ENCODE measurements at places on chromosomes 1 and 21.

GRCh38 chr1:151003180-151003579 is 3.5 kb downstream of the MINDY1 start:
- DNase-seq, result peak; percentile 27

- DNase-seq, result peak; percentile 8
Measured at GRCh38 chr1:33986390-33987095, 122.7 kb downstream of the HMGB4 start.

DNA sequence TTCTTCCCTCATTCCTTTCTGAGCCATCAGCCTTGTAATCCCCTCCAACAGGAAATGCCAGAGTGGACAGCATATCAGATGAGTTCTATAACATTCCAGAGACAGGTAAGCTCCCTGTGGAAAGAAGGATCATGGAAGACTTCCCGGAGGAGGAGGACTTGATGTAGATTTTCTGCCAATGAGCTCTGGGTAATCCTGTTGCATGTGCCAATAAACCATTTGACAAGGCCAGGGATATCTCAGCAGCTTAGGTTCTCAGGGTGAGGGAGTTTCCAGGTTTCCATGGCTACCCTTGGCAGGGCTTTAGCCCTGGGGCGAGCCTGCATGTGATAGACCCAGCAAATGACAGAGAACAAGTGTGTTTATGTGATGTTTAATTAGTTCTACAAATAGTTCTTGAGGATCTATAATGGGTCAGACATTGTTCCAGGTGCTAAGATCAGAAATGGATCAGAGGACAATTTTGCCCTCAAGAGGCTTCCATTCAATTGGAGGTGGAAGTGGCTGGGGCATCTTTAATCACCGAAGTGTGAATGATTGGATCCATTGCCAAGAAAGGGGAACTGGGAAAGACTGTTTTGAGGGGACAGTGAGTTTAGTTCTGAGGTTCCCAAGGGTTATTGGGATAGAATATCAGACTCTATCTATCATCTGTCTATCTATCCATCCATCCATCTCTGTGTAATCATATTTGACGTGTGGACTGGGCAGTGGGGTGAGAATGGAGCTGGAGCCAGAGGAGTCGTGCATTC is 6.9 kb downstream of the PLA2G5 start:
- no peak for DNase-seq

DNA sequence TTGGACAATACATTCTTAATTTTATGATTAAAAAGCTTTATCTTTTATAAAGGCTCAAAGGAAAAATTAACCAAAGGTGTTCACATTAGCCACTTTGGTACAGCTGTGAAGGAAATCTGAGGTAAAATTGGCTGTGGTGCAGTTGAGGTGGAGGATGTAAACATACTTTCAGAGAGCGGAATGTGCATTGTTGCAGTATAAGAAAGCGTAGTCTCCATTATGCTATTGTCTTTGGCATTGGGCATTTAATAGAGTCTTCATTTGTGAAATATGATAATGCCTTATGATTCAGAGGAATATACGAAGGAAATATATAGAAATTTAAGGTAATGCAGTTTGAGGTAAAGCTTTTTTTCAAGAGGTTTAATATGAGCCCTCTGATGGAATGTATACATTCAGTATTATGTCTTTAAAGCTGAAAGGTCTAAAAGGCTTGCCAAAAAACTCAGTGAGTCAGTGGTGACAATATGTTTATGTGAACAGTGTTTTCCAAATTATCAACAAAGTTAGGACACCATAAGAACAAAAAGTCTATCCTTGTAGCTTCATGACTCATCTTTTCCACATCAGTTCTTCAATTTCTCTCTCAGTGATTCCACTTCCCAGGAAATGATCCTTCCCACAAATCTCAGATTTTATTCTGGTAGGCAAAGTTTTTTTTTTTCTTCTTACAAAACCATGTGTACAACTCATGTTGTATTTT is 26.9 kb upstream of the DDR2 start:
- DNase-seq, result peak; percentile 6

GRCh38 chr1:113895098-113895497 is 7.7 kb upstream of the BCL2L15 start:
- DNase-seq, result no peak

- no peak for DNase-seq
Measured at GRCh38 chr1:244998717-244999346, 134.5 kb upstream of the HNRNPU start.

GRCh38 chr1:213083112-213083445 is 32.0 kb downstream of the RPS6KC1 start:
- DNase-seq, result no peak

DNA sequence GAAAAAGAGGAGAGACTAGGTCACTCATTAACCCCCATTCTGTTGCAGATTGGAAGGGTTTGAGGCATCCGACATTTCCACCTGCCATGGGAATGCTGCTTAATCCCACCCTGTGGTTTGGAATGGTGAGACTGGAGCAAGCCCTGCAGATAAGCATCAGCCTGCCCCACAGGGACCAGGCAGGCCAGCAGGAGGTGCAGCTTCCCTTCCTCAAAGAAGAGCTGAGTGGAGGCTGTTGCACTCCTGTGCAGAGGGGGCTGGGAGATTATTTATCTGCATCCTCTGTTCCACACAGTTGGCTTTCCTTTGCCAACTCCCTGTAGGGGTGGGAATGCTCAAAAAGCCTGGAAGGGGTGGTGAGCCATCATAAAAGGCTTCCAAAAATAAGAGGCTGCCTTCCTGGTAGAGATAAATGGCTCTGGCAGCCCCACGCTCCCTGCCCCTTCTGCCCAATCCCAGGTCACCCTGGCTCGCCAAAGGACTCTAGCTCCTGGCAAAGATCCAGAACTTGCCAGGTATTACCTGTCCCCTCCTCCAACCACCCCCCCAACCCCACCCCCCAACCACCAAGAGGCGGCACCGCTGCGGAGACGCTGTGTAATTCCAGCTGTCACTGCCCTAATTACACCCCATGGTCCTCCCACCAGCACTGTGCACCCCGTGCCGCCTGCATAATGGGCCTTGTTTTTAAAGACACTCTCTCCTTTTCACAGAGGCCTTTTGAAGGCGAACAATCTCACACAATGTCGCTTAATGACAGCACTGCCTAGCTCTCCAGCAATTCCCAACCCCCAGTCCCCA is 83.0 kb upstream of the ZC3H12A start:
- peak; percentile 10 for DNase-seq

GRCh38 chr1:169060919-169061639 is 45.4 kb upstream of the ATP1B1 start:
- peak; percentile 68 for DNase-seq

DNA sequence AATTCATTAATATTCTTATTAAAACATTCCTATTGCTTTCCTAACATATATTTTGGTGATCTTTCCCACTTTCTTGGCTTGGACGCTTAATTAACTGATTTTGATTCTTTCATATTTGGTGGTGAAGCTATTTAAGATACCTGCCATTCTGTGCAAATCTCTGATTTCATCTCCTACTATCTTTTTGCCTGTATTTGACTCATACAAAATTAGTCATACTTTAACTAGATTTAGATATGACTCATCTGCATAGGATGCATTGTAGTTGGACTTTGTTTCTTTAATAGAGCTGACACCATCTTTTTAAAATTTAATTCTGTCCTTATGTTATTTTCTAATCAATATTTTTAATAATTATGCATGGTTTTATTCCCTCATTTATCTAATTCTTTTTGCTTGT is 93.8 kb upstream of the PLPPR4 start:
- no peak for DNase-seq

- no peak for DNase-seq
Measured at GRCh38 chr1:169631249-169631648, 1.3 kb upstream of the SELP start.

GRCh38 chr1:176905648-176906047 is 258.9 kb downstream of the ASTN1 start:
- no peak for DNase-seq

- DNase-seq, result no peak
Measured at GRCh38 chr21:19171585-19171984, 768.0 kb upstream of the TMPRSS15 start.

- DNase-seq, result no peak
Measured at GRCh38 chr21:45839274-45839673, 142.3 kb upstream of the COL6A1 start.

DNA sequence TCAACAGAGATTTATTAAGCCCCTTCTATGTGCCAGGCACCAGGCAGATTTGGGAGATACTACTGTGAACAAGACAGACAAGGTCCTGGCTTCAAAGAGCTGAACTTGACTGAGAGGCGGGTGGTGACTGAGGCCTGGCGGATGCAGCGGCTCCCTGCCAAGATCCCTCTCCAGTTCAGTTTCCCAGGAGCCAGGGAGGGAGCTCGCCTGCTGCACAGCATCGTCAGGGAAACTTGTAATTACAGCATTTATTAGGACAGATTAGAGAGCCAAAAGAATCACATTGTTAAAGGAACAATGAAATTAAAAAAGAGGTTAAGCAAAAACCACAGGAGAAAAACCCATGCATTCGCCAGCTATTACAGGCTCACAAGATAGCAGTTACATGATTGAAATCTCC is 55.3 kb downstream of the ETS2 start:
- no peak for DNase-seq

DNA sequence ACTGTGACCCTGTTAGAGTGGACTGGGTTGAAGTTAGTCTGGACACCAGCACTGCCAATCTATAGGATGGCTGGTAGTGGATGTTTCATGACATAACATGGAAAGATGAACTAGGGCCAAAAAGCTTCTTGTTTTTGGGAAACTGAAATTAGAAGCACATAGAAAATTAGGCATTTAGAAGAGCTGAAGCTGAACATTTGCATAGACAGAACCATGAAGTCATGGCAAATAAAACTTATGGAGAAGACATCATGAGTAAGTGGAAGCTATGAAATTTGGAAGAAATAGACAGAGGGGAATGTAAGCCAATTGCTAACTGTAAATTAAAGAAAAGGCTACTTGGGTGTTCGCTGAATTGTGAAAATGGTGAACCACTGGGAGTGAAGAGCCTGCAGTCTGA is 2.7 kb upstream of the S100A11 start:
- no peak for DNase-seq

GRCh38 chr1:156586323-156586722 is 5.3 kb upstream of the NAXE start:
- no peak for DNase-seq

DNA sequence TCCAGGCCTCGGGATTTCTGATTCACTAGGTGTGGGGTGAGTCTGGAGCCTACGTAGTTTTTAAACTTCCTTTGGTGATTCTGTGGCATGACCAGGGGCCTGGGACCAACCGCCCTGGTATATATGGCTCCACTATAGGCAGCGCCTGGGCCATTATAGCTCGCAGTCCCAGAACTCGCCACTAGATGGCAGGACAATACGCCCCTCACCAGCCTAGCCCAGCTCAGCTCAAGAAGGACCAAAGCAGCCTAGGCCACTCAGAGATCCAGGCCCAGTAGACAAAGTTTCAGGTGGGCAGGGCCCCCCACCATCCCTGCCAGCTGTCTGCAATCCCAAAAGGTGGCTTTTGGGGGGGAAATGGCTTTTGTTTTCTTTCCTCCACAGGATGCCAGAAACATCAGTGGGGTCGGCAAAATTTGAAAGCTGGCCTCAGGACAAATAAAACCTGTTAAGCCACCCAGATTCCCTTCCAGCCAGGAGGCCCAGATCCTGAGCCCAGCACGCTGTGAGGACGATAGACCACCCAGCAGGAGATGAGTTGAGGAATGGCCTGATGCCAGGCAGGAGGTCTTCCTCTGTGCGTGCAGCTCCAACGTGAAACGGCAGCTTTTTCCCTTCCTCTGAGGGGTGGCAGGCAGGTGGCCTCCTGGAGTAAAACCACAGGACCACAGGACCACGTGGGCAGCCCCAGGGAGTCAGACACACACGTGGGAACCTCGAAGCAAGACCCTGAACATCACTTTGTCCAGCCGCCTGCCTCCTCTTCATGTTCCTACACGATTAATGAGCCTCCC is 24.8 kb upstream of the TMEM51 start:
- DNase-seq, result peak; percentile 93

GRCh38 chr1:212645546-212646543 is 37.3 kb downstream of the ATF3 start:
- no peak for DNase-seq

GRCh38 chr1:85573322-85573721 is 7.2 kb upstream of the CCN1 start:
- DNase-seq, result no peak

GRCh38 chr1:17276568-17276967 is 27.7 kb downstream of the PADI3 start:
- peak; percentile 79 for DNase-seq

DNA sequence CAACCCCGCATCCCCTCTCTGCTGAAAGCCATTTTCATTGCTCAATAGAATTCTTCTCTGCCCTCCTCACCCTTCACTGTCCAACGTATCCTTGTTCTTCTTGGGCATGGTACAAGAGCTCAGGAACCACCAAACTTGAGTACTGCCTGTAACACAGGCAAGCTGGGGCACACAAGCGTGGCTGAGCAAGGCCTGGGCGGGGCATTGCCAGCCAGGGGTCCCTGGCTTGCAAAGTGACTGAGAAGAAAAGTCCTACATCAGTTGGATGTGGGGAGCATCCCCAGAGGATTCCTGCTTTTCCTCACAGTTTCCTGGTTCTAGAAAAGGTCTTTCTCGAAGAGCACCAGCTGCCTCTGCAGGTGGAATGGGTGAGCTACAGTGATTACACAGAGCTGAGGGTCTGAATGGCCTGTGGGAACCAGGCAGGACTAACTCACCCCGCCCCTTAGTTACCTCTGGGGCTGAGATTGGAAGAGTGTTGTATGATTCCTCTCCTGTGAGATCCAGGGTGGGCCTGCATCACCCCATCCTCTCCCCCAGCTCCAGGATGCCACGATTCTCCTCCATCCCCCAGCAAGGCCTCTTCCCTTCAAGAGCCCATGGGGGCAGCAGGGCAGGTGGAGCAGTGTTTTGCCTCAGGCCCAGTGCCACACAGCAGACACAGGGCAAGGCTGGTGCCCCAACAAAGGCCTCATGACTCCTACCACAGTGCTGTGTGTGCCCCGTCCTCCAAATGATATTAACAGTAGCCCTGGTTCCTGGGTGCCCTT is 121.9 kb downstream of the MATN1 start:
- DNase-seq, result no peak

DNA sequence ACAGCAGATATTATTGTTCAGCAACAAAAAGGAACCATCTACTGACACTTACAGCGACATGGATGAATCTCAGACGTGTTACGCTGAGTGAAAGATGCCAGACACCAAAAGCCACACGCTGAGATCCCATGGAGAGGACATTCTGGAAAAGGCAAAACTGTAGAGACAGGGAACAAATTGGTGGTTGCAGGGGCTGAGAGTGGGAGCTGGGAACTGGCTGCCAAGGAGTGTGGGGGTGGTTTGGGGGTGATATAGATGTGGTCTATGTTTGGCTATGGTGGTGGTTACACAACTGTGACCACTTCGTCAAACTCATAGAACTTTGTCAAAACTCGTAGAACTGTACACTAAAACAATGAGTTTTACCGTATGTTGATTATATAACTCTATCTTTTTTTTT is 57.7 kb downstream of the RIPK4 start:
- no peak for DNase-seq

- DNase-seq, result no peak
Measured at GRCh38 chr1:165350840-165351239, 5.7 kb downstream of the LMX1A start.

GRCh38 chr1:197467881-197468280 is 199.8 kb downstream of the CRB1 start:
- DNase-seq, result no peak

- DNase-seq, result no peak
Measured at GRCh38 chr21:38330666-38331065, 73.9 kb downstream of the KCNJ15 start.
